ENCODE measurements at places on chromosomes 6 and 20.

DNA sequence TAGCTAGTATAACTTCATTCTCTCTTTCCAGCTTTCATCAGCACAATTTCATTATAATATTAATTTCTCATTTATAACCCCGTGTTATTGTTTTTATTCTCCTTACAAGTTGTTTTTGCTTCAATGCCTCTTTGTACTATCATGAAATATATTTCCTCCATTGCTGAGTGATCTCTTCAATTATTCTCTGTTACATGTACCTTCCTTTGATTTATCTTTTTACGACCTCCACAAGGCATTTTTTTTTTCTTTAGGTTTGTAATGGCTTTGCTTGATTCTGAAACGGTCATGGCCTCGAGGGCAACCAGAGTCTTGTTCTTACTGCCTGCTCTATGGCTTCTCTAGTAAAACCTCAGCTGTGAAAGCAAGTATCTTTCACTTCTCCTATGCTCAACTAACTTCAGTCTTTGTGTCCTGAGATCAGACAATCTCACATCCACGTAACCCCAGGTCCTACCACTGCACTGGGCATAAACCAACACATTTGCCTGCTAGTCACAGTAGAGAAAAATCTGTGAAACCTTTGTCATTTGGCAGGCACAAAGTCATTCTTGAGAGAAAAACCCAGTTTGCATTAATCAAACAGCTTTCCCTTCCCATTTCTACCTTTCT, 119.9 kb downstream of the UST start:
- DNase-seq = no peak

GRCh38 chr6:26029857-26030653, 57.2 kb upstream of the HFE start:
- no peak for DNase-seq

- DNase-seq = no peak
Measured at GRCh38 chr6:139423971-139424667, 49.7 kb upstream of the CITED2 start.

DNA sequence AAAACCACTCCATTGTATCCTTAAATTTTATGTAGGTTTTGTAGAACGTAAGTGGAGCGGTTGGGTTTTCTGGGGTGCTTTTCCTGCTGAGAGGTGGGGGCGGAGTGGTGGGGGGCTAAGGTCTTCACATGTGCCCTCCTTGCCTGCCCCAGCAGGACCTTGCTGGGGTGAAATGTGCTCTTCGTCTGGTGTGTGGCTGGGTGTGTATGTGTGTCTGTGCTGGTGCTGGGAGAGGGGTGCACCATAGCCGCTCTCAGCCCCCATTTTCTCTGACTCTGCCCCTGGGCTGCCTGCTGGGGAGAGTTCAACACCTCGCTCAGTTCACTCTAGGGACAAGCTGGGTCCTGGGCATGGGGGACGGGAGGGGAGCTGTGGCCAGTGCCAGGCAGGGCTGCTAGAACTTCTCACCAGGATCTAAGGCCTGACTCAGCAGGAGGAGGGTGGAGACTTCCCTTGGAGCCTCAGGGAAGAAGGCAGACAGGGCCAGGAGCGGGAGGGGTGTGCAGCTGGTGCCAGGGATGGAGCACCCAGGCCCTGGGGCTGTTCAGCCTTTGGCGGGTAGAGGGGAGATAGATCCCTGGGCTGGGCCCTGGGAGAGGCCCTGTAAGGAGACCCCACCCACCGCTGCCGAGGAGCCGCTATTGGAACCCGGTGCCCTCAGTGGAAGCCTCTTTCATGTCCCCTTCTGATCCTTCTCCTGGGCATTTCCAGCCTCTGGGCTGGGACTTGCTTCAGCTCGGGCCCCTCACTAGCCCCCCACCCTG, 4.8 kb downstream of the SOX18 start:
- no peak for DNase-seq

- DNase-seq = no peak
Measured at GRCh38 chr6:150312395-150312794, 56.4 kb upstream of the IYD start.

DNA sequence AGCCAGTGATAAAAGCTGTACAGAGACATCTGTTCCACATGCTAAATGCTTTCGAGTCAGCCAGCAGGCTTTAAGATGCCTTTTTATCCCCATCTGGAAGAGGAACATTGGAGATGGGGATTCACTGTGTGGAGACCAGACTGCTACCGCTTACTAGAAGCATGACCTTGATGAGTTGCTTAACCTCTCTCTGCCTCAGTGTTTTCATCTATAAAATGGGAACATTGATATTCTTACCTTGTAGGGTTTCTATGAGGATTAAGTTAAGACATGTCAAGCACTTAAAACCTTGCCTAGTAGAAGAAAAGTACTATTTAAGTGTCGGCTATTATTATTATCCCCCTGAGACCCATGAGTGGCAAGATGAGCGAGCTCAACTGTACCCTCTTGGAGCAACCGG, 165.3 kb upstream of the SNX9 start:
- no peak for DNase-seq

- DNase-seq = no peak
Measured at GRCh38 chr20:7240490-7240889, 473.0 kb downstream of the BMP2 start.

GRCh38 chr20:38094373-38094891, 60.9 kb downstream of the RPRD1B start:
- no peak for DNase-seq

DNA sequence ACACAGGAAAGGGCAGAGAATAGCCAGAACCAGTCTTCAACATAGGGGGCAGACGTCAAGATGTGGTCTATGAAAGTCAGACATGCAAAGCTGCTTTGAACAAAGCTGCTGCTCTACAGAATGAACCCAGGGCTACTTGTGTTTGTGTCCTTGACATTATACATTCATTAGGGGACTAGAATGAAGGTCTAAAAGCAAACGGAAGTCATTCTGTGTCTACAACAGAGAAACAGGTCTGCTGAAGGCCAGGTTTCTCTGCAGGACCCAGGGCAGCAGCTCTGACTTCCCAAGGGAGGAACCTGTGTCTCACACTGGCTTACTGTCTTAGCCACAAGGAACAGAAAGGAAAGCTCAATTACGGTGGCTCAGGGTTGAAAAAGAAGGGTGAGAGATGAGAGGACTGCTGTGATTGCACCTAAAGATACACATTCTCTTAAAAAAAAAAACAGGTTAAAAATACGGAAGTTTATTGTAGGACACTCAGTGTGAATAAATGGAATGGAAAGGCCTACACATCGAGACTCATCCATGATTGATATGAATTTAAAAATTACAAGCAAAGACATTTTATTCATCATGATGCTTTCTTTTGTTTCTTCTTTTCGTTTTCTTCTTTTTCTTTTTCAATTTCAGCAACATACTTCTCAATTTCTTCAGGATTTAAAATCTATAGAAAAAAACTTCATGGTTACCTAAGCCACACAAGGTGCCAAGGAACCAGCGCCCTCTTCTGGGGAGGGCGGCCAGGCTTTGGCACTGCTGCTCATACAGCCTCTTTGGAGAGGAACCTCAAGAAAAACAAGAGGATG, 6.7 kb downstream of the PSMA7 start:
- peak; percentile 74 for DNase-seq

DNA sequence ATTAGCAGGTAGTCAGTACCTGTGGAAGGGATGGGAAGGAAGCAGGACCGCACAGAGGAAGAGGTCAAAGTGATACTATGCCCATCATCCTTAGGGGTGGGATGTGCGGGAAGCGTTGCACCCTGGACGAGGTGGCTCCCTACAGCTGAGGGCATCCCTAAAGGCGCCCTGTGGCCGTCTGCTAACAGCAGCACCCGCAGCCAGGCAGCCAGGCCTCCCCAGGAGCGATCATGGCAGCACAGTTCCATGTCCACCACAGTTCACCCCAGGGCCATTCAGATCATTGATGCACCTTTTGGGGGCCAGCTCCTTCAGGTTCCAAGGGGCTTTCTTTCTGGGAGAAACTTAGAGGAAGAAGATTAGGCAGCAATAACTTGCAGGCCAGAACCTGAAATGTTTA, 59.5 kb downstream of the RPP40 start:
- DNase-seq = no peak

DNA sequence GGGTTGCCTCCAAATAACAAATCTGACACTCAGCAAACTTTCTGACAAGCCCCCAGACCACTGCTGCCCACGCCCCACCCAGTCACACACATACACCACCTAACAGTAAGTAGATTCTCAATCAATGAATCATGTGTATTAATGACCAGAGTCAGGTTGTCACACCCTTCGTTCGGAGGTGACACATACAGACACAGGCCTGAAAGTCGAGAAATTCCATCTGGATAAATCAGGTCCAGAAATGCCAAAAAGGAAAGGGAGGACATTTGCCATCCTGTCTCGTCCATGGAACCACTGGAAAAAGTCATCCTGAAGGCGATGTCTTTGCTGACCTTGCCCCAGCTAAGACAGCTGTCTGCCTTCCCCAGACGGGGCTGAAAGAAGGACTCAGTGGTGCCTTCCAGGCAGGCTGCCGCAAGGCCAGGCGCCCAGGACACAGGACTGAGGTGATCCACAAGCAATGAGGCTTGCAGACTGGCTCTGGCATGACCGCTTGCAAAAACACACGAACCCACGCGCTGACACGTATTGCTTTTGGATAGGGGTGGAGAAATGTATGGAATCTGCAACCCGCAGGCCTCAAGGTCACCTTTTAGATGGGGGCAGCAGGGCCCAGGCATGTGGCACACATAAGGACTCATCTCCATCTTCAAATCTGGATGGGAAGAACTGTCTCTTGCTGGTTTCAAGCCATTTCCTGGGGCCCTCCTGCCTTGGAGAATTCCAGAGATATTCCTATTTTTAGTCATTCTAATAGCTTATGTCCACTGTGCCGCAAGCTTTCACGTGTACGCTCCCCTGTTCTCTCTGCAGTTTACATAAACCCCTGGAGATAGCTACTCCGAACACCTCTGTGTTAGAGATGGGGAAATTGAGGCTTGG, 9.0 kb downstream of the NFATC2 start:
- DNase-seq = no peak

DNA sequence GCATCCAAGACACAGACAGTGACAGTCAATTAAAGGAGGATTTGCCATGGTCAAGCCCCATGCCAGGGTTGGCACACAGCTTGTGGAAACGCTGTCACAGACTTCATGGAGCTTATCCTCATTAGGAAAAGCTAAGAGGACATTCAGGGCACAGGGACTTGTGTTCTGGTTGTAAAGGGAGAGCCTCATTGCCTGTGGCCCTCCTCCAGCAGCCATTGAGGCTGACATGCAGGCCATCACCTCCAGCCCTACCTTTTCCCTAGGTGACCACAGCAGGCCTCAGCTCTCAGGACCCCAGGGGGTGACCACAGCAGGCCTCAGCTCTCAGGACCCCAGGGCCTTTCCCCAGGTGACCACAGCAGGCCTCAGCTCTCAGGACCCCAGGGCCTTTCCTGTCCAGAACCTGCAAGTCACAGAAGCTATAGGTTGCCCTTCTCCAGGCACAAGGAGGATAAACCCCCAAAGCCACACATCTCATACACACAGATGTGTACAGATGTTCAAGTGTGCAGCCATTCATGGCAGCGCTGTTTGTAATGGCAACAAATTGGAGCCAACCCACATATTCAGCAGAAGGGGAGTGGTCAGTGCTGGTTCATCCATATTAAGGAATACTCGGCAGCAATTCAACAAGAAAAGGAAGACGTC, 26.1 kb downstream of the DUSP22 start:
- no peak for DNase-seq

GRCh38 chr20:33475381-33476152, 14.3 kb upstream of the CBFA2T2 start:
- peak; percentile 27 for DNase-seq

Measured in WTC11 (cell line).